ENCODE measurements at places on chromosomes 7 and 10. TPM values are rescaled to one million over a fixed set of nuclear protein-coding genes. Genes with fewer than 3 reads are reported as not detected.

Gene CYP2C19
- not detected for total RNA-seq

Gene PRPS1L1
- total RNA-seq = 0.13 TPM

Gene C10orf143
- total RNA-seq = 0.93 TPM

Gene ZNF503
- total RNA-seq = 10.8 TPM

Gene GRB10
- total RNA-seq = 39.1 TPM

Gene LRWD1
- total RNA-seq = 32.4 TPM

Gene SFTPA1
- total RNA-seq = not detected

Gene INHBA
- 58.7 TPM for total RNA-seq

Gene CYP3A4
- not detected for total RNA-seq

Gene NRF1
- total RNA-seq = 12.2 TPM

Gene RET
- total RNA-seq = not detected

Gene SFTPD
- not detected for total RNA-seq

Gene MMP21
- not detected for total RNA-seq

Gene CYP2C8
- not detected for total RNA-seq

Gene NUTM2A
- total RNA-seq = 0.19 TPM
